ENCODE measurements at places on chromosomes 12 and 14.

- no peak for DNase-seq
Measured at GRCh38 chr12:47717046-47717442, 8.2 kb downstream of the ENDOU start.

DNA sequence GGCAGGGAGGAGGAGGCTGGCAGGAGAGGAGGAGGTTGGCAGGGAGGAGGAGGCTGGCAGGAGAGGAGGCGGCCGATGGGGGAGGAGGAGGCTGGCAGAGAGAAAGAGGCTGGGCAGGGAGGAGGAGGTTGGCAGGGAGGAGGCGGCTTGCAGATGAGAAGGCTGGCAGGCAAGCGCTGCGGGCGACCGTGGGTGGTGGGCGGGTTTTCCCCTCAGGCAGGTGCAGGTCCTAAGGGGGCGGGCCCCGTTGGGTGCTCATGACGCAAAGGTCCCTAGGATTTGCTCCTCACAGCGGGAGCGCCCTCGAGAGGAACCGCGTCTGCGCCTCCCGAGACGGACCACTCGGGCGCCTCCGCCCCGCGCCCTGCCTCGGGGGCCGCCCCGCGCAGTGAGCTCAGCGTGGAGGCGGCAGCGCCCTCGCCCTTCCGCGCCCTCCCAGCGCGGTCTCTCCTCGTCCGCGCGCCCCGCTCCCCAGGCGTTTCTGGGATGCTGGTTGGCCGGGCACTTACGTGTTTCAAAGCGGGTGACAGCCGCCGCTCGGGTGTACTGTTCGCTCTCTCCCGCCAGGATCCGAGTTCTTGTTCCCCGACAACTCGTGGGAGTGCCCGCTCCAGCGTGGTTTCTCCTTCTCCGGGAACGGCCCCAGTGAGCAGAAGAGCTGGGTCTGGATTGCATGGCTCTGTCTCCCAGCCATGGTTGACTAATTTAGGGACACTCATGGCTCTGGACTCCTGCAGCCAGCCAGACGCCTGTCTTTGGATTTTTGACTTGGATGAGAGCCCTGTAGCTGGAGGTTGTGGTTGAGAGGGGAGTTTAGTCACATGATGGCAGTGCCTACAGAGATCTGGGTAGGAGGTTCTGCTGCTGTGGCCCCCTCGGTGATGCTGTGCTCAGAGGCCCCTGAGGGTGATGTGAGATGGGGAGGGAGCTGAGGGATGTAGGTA, 64.1 kb upstream of the PPP4R3A start:
- DNase-seq: peak; percentile 28

- DNase-seq: no peak
Measured at GRCh38 chr12:119869720-119870119, 7.4 kb downstream of the CIT start.

DNA sequence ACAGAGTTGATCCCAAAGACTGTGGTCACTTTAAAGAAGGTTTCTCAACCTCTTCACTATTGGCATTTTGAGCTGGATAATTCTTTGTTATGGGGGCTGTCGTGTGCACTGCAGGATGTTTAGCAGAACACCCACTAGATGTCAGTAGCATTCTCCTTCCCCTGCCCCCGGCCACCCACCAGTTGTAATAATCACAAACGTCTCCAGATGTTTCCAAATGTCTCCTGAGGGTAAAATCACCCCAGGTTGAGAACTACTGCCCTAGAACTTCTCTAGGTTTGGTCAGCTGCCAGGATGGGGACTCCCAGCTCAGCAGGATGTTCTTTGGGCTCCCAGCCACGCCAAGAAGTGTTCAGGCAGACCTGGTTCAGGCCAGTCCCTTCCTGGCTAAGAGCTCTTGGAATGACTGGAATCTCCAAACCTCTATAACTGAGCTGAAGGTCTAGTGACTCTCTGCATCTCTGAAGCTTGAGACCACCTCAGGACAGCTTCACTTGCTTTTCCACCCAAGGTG, 12.5 kb upstream of the AJUBA start:
- DNase-seq: no peak

- DNase-seq: no peak
Measured at GRCh38 chr12:27180906-27181505, 63.1 kb upstream of the STK38L start.
